ENCODE measurements at places on chromosomes 5 and 9. TPM values are rescaled to one million over a fixed set of nuclear protein-coding genes. Genes with fewer than 3 reads are reported as not detected.

NAIF1 gene
- 6.5 TPM for total RNA-seq

CCNI2 gene
- total RNA-seq, result not detected

ISL1 gene
- not detected for total RNA-seq

MARCOL gene
- not detected for total RNA-seq

CDC25C gene
- total RNA-seq, result 0.54 TPM

PCDHB16 gene
- 0.54 TPM for total RNA-seq

DMRT2 gene
- not detected for total RNA-seq

Measured in cardiac atrium fibroblast (primary cell).